ENCODE measurements at places on chromosomes 3 and 15.

DNA sequence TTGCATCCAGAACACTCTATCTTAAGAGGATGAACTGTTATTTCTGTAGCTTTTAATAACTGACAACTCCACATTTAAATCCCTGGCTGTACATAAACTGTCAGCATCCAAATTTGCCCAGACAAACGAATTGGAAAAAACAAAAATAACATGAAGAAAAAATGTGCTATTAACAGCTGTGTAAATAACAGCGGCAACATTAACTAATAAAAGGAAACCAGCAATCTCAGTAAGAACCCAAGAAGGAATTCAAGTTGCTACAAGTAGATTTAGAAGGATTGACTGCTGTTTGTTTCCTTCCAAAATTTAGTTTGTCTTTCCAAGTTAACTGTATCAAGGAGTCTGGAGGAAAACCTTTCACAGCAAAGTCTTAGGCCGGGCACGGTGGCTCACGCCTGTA, 550.6 kb upstream of the MDFIC2 start:
- no peak for DNase-seq

- DNase-seq: no peak
Measured at GRCh38 chr15:57769266-57769665, 62.8 kb downstream of the POLR2M start.

- no peak for DNase-seq
Measured at GRCh38 chr3:150540991-150541390, 5.3 kb downstream of the SERP1 start.

DNA sequence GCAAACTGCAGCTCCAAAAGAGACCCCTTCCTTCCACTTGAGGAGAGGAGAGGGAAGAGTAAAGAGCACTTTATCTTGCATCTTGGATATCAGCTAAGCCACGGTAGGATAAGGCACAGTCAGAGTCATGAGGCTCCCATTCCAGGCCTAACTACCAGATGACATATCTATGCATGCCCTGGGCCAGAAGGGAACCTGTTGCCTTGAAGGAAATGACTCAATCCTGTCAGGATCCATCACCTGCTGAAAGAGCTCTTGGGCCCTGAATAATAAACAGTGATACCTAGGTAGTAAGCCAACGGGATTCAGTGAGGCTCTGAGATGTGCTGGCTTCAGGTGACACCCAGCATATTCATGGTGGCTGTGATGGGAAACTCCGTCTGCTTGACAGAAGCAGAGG, 118.5 kb upstream of the EPHA3 start:
- no peak for DNase-seq

GRCh38 chr15:99450896-99451358, 114.9 kb upstream of the MEF2A start:
- DNase-seq: no peak
